Stimulated activated CD8-positive, alpha-beta memory T cell treated with anti-CD3 and anti-CD28 coated beads, Interleukin-2, amount 100 ng/mL, for 48 hours (primary cell): ENCODE measurements at places on chromosomes 1 and 21.

DNA sequence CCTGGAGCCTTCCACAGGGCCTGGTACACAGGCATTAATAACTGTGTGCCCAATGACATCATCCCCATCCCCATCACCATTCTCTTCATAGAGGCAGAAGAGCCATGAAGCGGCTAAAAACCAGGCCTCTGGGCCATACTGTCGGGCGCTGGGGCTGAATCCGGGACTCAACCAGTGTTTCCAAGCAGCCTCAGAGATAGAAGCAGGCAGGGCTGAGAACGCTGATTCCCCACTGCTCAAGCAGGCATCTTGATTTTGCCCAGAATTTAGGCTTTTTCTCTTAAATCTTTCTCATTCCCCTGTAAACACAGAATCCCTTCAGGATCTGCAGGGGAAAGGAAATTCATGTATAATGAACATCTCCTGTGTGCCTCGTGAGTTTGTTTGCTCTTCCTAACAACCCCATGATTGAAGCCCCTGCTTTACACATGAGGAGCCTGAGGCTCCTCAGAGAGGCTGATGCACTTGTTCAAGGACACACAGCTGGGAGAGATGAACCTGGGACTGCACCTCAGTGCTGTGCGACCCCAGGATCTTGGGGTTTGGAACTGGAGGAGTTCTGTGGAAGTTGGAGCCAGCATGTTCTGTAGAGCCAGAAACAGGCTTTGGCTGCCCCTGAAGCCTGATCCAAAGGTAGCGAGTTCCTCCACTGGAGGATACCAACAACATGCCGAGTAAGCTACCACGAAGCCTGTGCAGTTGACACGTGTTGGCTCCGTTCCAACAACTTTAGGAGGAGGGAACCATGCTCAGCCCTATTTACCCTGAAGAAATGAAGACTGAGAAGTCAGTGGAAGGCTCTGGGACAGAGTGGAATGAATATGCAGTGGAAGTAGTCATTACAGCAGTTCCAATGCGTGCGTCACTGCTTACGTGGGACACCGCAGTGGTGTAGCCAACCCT is 55.5 kb downstream of the EDN2 start:
- DNase-seq: no peak

GRCh38 chr1:2090216-2090890 is 40.1 kb downstream of the PRKCZ start:
- no peak for DNase-seq

- DNase-seq: no peak
These were observed 100.8 kb downstream of the PRDM16 start for GRCh38 chr1:3169665-3170356.

GRCh38 chr1:212271823-212272485 is 13.3 kb upstream of the PPP2R5A start:
- DNase-seq: no peak

- DNase-seq: no peak
These were observed 44.5 kb downstream of the SDC3 start for GRCh38 chr1:30863858-30864604.

DNA sequence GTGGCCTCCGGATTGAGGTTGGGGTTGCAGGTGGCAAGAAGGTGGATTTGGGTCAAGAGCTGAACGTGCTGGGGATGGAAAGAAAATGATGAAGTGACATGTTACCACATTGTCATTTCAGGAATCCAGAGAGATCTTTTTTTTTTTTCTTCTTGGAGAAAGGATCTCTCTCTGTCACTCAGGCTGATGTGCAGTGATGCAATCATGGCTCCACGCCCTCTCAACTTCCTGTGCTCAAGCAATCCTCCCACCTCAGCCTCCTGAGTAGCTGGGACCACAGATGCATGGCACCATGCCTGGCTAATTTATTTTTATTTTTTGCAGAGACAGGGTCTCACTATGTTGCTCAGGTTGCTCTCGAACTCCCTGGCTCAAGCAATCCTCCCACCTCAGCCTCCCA is 80.6 kb downstream of the GON4L start:
- DNase-seq: no peak

- DNase-seq: no peak
These were observed 51.2 kb downstream of the PLXNA2 start for GRCh38 chr1:208192995-208193394.

GRCh38 chr1:65434760-65435159 is 14.3 kb downstream of the LEPR start:
- no peak for DNase-seq

DNA sequence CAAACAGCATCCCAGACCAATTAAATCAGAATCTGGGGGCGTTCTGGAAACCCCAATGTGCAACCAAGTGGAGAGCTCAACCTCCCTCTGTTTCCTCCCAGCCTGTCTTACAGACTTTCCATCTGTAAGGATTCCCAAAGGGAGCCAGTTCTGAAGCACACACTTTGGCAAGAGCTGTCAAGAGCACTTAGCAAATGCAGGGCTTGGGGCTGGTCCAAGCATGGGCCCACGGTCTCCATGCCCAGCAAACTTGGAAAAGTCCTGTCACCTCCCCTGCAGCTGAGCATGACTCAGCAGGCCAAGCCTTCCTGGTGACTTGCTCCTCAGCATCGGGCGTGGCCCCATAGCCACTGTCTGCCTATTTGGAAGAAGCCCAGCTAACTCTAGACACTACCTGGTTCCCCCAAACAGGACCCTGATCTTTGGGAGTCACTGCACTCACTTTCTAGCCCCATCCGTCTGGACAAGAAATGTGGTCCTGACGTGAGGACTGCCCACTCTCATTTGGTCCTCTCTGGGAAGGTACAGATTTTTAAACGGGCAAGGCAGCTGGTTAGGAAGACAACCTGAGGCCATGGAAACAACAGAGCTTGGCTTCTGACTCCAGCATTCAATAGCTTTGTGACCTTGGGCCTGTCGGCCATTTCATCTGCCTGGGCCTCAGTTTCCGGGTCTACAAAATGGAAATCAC is 16.9 kb downstream of the SLC2A1 start:
- no peak for DNase-seq

GRCh38 chr21:32549440-32549839 is 35.9 kb downstream of the TCP10L start:
- no peak for DNase-seq
